Femur (tissue), 1 donor: ENCODE measurements at places on chromosomes 6 and 20.

GRCh38 chr6:156899071-156899470 lies 121.9 kb downstream of the ARID1B start:
- DNase-seq: no peak

DNA sequence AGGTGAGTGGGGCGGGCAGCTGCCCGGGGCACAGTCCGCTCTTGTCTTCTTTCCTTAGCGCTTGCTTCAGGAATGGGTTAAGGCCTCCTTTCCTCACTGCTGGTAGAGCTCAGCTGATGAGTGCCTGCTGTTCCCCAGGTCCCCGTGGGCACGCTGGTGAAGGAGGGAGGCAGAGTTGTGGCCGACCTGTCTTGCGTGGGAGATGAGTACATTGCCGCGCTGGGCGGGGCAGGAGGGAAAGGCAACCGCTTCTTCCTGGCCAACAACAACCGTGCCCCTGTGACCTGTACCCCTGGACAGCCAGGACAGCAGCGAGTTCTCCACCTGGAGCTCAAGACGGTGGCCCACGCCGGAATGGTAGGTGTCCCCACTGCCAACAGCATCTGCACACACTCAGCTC lies 15.7 kb downstream of the MTG2 start:
- no peak for DNase-seq

DNA sequence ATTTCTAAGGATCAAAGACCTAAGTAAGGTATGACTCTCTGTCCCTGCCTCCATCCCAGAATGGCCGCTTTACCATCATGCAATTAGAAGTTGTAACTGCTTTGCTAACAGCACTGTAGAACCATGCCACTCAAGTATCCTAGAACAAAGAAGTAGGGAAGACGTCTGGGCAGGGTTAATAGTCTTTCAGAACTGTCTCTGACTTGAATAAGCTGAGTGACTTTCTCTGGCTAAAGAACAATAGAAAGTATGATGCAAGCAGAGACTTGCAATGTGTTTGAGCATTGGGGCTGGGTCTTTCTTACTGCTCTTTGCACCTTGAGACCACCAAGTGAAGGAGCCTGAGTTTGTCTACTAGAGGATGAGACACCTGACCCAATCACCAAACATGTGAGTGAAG lies 279.6 kb upstream of the JAG1 start:
- no peak for DNase-seq

- DNase-seq: no peak
Measured at GRCh38 chr6:164346631-164347030, 932.1 kb downstream of the QKI start.

DNA sequence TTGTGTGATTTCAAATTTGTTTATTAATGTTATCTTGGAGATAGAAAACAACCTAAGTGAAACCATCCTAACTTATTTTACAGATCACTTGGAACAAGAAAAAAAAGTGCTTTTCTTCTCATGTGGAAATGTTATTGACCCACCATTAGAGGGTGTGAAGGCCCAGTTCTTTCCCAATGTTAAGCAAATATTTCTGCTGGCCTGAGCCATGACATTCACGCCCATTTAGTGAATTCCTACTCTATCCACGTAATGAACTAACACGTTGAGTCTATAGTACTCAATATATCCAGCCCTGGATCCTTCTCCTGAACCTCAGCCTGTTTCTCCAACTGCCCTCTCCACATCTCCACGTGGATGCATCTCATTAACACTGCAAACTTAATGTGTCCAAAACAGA lies 180.6 kb upstream of the ZFP64 start:
- no peak for DNase-seq

- no peak for DNase-seq
Measured at GRCh38 chr6:19713411-19713810, 123.8 kb upstream of the ID4 start.

- DNase-seq: peak; percentile 5
Measured at GRCh38 chr20:63125838-63126601, 89.9 kb downstream of the YTHDF1 start.

- DNase-seq: no peak
Measured at GRCh38 chr6:10526156-10526555, 5.0 kb downstream of the GCNT2 start.

GRCh38 chr6:151181706-151182363 lies 57.9 kb upstream of the AKAP12 start:
- DNase-seq: no peak

DNA sequence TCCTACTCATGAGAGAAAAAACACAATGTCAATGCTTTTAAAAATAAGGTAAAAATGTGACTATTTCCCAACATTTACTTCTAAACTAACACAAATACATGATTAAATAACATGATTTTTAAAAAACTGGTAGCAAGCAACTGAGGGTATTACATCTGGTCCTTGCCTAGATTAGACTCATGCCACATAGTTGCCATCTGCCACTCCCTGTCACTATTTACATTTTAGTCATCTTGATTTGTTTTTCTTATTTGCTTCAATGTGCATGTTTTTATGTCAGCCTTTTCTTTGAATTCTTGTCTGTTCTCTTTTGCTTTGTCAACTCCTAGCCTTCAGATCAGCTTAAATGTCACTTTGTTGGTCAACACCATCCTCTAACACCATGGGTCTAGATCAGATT lies 207.0 kb upstream of the SIM1 start:
- no peak for DNase-seq

GRCh38 chr6:85580878-85581267 lies 12.8 kb downstream of the SNX14 start:
- no peak for DNase-seq

- DNase-seq: no peak
Measured at GRCh38 chr6:124683507-124683906, 278.7 kb upstream of the RNF217 start.

DNA sequence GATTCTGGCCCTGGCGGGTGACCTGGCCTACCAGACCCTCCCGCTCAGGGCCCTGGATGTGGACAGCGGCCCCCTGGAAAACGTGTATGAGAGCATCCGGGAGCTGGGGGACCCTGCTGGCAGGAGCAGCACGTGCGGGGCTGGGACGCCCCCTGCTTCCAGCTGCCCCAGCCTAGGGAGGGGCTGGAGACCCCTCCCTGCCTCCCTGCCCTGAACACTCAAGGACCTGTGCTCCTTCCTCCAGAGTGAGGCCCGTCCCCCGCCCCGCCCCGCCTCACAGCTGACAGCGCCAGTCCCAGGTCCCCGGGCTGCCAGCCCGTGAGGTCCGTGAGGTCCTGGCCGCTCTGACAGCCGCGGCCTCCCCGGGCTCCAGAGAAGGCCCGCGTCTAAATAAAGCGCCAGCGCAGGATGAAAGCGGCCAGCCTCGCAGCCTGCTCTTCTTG lies 868 bp upstream of the SLC2A4RG start:
- DNase-seq: peak; percentile 83

GRCh38 chr20:479487-479886 lies 17.2 kb upstream of the TBC1D20 start:
- no peak for DNase-seq

- peak; percentile 84 for DNase-seq
Measured at GRCh38 chr6:73262671-73263569, at the start of gene KHDC1. TSS of gene KHDC1 (minus strand) at chr6:73263196. CDS start at chr6:73242517, 20,679 bp downstream.

GRCh38 chr6:156485150-156485549 lies 292.0 kb upstream of the ARID1B start:
- no peak for DNase-seq

GRCh38 chr6:151534576-151534975 lies 40.8 kb downstream of the CCDC170 start:
- no peak for DNase-seq

DNA sequence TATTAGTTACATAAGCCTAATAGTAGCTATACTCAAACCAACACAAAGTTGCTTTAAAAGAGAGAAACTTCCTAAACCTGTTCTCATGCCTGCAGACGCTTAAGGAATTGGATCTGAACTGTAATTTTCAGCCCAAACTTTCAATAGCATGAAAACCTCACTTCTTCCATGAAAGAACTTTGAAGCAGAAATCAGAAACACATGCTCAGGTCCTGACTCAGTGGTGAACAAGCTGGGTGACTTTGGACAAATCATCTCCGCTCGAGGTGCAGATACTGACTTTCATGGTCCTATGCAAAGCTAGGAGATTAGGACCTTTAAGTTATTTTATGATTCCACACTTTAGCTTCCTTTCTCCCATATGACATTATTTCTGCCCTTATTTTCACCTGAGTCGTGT lies 36.5 kb downstream of the NOX3 start:
- no peak for DNase-seq

- no peak for DNase-seq
Measured at GRCh38 chr6:157322792-157323254, 496 bp downstream of the TMEM242 start.

GRCh38 chr6:43254138-43254817 lies 11.0 kb downstream of the TTBK1 start:
- no peak for DNase-seq

DNA sequence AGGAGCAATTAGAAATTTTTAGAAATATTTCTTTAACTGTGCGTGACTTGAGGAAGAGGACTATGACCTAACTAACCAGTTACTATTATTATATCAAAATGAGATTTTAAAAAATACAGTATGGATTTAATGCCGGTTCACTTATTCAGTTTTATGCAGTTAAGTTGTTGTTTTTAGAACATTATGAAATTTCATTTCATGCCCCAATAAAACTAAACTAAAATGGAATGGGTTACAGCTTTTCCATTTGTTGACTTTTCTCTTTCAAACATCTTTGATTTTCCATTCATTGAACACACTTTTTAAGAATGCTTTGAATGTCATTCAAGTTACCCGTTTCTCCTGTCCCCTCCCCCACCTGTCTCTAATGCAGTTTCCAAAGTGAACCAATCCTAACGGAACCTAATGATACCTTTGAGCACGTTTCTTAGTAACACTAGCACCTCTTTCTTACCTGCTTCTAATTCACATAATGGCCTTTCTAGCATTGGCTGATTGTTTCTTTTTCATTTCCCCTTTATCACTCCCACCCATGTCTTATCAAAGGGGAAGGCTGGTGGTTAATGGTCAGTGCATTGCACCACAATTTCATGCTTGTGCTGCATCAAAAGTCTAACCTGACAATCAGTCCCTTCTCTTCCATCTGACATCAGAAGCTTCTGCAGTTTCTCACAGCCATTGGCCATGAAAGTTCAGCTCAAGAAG lies 262.2 kb upstream of the TAB2 start:
- DNase-seq: no peak

DNA sequence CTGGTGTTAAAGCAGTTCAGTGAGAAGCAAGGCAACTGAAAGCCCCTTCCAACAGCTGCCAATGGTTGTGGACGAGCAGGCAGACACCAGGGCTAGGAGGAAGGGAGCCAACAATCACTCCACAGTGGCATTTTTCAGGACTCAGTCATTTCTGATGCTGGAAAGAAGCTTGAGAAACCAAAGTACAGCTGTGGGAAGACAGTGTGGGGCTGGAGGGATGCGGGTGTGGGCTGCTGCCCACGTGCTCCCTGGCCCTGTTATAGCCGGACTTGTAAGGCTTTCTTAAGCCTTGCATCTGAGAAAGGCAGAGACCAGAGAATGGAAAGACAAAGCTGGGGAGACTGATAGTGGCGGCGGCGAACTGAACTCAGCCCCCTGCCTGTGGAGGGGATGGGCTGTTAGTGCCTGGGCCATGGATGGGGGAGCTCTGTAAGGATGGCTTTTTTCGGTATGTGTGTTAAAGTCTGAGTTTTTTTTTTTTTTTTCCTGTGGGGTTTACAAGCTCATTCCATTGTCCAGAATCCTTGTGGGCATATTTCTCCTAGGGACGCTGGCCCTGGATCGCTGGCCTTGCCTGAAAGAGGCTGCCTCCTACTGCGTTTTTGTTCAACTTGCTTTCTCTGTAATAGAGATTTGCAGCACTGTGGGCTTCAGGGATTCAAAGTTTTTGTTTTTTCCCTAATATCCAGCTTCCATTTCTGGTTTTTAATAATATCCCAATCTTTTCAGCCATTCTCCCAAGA lies 91.7 kb downstream of the GJA10 start:
- peak; percentile 67 for DNase-seq

GRCh38 chr6:105107207-105107606 lies 72.6 kb downstream of the POPDC3 start:
- DNase-seq: no peak

GRCh38 chr6:37513576-37513975 lies 13.9 kb upstream of the CCDC167 start:
- no peak for DNase-seq

DNA sequence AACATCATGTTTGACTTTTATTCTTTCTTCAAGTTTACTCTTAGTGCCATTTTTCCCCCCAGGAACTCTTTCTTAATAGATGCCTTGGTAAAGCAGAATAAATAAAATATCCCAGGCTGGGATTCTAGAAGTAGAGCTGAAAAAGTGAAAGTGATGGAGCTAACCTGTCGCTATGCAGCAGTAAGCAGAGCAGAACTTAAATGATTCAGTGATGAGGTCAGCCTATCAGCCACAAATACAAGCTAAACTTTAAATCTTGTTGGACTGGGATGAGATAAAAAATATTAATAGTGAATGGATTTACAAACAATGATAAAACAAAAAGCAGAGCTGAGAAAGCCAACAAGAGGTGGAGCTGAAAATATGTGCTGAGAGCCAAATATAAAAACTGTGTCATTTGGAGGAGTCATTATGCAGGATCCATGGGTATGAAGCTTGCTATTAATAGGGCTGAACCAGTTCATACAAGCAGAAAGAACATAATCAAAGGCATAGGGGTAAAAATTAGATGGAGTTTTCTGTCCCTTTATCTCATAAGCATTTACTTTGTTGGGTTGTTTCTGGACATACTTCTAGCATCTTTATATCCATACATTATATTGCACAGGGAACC lies 877.8 kb downstream of the EPHA7 start:
- no peak for DNase-seq

DNA sequence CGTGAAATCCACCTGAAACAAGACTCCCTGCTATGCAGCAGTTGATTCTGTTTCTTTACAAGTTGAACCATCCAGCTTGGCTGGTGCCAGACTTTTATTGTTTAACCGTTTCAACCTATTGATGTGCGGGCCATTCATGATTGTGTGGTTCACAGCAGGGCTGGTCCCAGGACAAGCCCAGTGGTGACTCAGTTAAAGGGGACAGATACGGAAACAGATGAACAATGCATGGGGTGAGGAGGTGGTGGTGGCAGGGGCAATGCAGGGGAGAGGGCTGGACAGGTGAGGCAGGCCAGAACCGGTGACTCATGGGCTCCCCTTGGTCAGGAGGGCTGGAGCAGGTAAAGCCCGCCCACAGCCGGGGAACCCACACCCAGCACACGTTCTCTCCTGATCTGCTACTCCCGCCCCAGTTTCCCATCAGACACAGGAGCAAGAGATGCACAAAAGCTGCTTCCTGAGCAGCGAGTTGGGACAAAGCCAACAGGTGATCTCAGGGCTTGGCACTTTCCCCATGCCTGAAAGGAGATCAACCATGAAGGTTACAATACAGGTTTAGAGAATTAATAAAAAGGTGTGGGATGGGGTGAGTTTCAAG lies 232.2 kb downstream of the LY86 start:
- DNase-seq: no peak

GRCh38 chr20:47032933-47033578 lies 138.4 kb downstream of the EYA2 start:
- no peak for DNase-seq

DNA sequence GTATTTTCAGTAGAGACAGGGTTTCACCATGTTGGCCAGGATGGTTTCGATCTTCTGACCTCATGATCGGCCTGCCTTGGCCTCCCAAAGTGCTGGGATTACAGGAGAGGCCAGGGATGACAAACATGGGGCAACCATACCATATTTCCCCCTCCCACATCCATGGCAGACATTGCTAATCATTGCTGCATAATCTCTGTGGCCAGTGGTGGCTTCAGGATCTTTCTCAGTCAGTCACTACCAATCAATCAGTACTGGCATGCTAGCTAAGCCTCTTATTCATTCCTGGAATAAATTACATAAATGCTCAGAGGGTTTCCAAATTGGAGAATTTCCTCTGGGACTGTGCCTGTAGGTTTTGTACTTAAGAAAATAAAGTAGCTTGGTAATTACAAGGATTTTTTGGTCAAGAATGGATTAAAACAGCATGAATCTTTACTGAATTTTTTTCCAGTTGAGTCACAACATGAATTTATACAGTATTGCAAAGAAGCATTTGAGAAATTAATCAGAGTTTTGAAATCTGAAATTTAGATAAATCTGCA lies 138.1 kb downstream of the FNDC1 start:
- DNase-seq: no peak
